ENCODE measurements at places on chromosomes 16 and 17. TPM values are rescaled to one million over a fixed set of nuclear protein-coding genes. Genes with fewer than 3 reads are reported as not detected.

The RRAD gene
- polyA plus RNA-seq, result 4.0 TPM

DNA sequence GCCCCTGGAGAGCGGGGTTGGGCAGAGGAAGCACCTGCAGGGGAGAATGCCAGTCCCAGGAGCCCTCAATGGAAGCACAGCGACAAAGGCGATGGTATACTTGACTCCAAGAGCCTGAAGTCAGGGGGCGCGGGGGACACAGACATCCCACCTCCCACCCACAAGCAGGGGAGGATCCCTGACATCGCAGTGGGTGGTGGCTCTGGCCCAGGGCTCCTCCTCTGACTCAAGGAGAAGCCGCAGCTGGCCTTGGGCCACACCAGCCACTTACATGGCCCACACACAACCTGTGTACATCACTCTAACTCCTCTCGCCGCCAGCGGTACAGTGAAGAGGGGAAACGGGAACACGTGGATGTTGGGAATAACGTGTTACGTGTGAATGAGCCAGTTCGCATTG, 44.3 kb downstream of the FZD2 start:
- no peak for DNase-seq

The SLC52A1 gene
- polyA plus RNA-seq, result 0.15 TPM

DNA sequence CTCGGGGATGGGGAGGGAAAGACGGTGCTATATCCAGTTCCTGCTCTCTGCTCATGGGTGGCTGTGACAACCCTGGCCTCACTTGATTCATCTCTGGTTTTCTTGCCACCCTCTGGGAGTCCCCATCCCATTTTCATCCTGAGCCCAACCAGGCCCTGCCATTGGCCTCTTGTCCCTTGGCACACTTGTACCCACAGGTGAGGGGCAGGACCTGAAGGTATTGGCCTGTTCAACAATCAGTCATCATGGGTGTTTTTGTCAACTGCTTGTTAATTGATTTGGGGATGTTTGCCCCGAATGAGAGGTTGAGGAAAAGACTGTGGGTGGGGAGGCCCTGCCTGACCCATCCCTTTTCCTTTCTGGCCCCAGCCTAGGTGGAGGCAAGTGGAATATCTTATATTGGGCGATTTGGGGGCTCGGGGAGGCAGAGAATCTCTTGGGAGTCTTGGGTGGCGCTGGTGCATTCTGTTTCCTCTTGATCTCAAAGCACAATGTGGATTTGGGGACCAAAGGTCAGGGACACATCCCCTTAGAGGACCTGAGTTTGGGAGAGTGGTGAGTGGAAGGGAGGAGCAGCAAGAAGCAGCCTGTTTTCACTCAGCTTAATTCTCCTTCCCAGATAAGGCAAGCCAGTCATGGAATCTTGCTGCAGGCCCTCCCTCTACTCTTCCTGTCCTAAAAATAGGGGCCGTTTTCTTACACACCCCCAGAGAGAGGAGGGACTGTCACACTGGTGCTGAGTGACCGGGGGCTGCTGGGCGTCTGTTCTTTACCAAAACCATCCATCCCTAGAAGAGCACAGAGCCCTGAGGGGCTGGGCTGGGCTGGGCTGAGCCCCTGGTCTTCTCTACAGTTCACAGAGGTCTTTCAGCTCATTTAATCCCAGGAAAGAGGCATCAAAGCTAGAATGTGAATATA, 4.8 kb upstream of the LASP1NB start:
- no peak for DNase-seq

The FAM20A gene
- polyA plus RNA-seq, result 7.5 TPM

The PRSS27 gene
- 1.1 TPM for polyA plus RNA-seq

GRCh38 chr17:74276051-74276476, 2.0 kb downstream of the DNAI2 start:
- peak; percentile 93 for DNase-seq

- no peak for DNase-seq
These were observed 24.1 kb upstream of the ABR start for GRCh38 chr17:1203967-1204291.

GRCh38 chr17:3032258-3033247, 30.9 kb downstream of the OR1D5 start:
- DNase-seq, result no peak

The TAC4 gene
- 0.69 TPM for polyA plus RNA-seq

DNA sequence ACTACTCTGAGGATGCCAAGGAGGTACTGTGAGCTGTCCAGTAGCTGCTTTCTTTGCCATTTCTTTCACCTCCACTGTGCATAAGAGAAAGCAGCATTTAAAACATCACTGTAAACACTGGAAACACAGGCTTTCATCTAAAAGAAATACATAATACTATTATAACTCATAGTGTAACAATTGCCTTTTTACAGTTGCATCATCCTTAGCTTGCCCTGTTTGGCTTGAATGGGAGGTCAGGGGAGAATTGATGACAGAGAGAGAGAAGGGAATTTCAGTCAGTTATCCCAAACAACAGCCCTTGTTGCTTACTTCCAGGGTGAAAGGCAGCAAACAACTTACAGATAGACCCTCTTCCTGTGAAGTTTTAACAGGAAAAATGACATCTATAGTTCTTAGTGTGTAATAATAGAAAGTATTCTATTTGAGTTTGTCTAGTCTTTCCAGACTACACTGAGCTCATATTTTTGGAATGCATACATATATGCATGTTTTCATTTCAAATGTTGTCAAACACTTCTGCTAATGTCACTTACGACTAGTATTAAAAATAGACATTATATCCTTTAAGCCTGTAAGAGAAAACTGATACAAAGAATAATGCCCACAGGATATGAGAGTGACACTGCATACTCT, 71.7 kb upstream of the MTMR4 start:
- no peak for DNase-seq

DNA sequence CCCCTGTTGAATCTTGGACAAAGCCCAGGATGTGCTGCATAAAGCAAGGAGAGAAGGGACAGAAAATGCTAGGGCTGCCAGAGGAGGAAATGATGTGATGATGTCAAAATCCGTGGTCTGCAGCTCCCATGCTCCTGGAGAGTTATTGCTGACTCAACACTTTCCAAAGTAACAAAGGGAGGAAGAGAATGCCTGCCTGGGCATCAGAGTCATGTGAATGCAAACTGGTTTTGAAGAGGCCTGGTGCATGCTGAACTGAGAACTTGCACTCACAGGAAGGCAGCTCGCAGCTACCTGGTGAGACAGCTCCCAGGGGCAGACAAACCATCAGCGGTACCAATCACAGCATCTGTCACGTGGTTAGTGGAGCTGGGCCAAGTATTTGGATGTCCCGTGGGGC, 2.8 kb downstream of the MARVELD3 start:
- peak; percentile 35 for DNase-seq

The DOK4 gene
- 8.3 TPM for polyA plus RNA-seq

The KRT16 gene
- not detected for polyA plus RNA-seq

GRCh38 chr17:1455291-1455796, 688 bp downstream of the CRK start:
- peak; percentile 74 for DNase-seq

- no peak for DNase-seq
These were observed 224.8 kb upstream of the TNRC6C start for GRCh38 chr17:77733576-77734296.

The WNT3 gene
- 3.0 TPM for polyA plus RNA-seq

The CLEC18A gene
- 0.56 TPM for polyA plus RNA-seq

- DNase-seq, result no peak
These were observed 153.6 kb downstream of the C16orf95 start for GRCh38 chr16:87163637-87164036.

DNA sequence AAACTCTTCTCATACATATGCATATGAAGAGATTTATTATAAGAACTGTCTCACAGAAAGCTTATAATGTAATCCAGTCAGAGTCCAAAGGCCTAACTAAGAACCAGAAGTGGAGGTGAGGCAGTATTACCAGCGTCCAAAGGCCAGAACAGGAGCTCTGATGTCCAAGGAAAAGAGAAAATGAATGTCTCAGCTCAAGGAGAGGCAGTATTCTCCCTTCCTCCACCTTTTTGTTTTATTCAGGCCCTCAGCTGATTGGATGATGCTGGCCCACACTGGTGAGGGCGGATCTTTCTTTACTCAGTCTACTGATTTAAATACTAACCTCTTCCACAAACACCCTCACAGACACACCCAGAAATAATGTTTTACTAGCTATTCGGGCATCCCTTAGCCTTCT, 43.4 kb downstream of the FBXL20 start:
- DNase-seq, result no peak

GRCh38 chr17:3896108-3896967, 3.5 kb upstream of the CAMKK1 start:
- DNase-seq, result peak; percentile 55

The TMEM88 gene
- polyA plus RNA-seq, result 17.7 TPM

The FADS6 gene
- polyA plus RNA-seq, result not detected

GRCh38 chr17:41396996-41397660, at the start of gene KRT31:
Gene KRT31, minus strand, starts transcription at chr17:41397608. Its CDS starts 69 bp downstream, at chr17:41397539.
- DNase-seq, result no peak

The C1QL1 gene
- polyA plus RNA-seq, result 2.8 TPM

DNA sequence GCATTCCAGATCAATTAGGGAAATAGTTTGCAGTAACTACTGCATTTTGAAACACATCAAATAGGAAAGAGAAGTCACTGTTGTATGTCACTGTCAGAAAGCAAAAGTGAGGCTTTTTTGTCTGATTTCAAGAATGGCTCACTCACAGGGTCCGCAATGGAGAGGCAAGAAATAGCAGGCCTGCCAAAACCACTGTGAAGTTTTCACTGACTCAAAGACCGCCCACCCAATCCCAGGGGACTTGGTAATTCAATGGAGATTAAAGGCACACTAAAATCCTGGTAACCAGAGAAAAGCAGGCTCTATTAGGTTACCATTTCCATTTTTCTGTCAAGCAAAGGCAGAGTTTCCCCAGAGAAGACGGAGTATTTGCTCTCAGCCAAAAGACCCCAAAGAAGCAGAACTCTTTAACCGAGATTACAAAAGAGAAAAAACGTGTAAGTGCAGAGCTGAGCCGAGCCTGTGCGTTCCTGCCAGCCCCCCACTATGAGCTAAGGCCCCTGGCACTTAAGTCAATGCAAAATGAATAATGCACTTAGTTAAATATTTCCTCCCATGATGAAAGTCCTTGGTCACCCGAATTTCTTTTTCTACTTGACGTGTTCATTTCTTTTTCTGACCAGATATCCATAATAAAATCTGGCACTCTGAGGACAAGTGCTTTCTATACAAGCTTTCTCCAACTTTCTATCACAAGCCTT, 57.0 kb downstream of the FOXL1 start:
- DNase-seq, result peak; percentile 28

The PLD6 gene
- polyA plus RNA-seq, result 3.4 TPM

- no peak for DNase-seq
These were observed 115.9 kb downstream of the SEC14L1 start for GRCh38 chr17:77256710-77257109.

The IGF2BP1 gene
- 10.0 TPM for polyA plus RNA-seq

- no peak for DNase-seq
These were observed 12.4 kb upstream of the SUPT4H1 start for GRCh38 chr17:58364270-58364942.

GRCh38 chr17:8740486-8740885, 4.2 kb downstream of the CCDC42 start:
- DNase-seq, result no peak

The OR2C1 gene
- polyA plus RNA-seq, result 0.24 TPM

DNA sequence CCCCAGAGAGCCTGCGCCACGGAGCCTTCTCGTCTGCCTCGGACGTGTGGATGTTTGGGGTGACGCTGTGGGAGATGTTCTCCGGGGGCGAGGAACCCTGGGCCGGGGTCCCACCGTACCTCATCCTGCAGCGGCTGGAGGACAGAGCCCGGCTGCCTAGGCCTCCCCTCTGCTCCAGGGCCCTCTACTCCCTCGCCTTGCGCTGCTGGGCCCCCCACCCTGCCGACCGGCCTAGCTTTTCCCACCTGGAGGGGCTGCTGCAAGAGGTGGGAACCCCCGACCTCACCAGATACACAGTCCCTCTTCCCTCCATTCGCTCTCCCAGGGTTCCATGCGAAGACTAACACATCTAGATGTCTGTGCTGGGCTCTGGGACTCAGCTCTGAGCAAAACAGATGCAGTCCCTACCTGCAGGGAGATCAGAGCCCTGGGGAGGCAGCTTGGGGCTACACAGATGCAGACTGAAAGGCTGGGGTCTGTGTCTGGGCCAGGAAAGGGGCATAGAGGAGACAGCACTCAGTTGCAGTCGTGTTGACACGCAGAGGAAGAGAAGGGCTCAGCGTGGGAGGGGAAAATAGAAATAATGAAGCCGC, 3.7 kb downstream of the TNK1 start:
- DNase-seq, result no peak

- peak; percentile 32 for DNase-seq
These were observed 30.2 kb downstream of the TPSG1 start for GRCh38 chr16:1194665-1195392.

DNA sequence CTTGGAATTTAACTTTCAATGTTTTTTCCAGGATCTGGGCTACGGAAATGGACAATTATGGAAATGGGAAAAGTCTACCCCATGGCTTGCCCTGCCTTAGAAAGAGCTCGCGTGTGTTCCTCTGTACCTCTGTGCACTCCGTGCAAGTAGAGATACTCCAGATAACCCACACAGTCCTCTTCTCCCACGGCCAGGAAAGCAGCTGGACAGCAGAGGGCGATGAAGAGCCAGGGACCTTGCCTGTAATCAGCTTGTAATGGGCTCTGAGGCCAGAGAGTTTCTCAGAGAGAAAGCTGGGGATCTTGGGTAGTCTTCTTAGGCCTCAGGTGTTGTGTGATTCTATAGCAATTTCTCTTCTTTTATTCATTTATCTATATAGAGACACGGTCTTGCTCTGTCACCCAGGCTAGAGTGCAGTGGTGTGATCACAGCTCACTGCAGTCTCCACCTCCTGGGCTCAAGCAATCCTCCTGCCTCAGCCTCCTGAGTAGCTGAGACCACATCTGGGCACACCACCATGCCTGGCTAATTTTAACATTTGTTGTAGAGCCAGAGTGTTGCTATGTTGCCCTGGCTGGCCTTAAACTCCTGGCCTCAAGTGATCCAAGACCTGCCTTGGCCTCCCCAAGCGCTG, 2.4 kb upstream of the SOCS7 start:
- peak; percentile 88 for DNase-seq

DNA sequence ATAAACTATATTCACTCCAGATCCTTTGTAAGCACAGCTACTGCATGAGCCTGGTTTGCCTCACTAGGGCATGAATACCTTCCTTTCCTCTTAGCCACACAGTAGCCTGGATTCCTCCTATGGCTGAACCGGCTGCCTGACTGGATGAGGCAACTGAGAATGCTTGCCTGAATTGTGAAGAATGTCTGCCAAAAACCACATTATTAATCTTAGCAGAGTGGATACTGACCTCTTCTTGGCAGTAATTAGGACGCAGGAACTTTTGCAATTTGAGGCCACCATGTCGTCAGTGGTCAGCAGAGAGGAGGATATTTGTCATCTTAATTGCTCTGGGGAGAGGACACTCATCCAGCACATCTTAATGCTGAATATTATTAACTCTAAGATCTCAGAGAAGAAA, 651.8 kb upstream of the GOT2 start:
- peak; percentile 38 for DNase-seq

- DNase-seq, result no peak
These were observed 80.8 kb upstream of the DNAJA2 start for GRCh38 chr16:47054306-47054705.

DNA sequence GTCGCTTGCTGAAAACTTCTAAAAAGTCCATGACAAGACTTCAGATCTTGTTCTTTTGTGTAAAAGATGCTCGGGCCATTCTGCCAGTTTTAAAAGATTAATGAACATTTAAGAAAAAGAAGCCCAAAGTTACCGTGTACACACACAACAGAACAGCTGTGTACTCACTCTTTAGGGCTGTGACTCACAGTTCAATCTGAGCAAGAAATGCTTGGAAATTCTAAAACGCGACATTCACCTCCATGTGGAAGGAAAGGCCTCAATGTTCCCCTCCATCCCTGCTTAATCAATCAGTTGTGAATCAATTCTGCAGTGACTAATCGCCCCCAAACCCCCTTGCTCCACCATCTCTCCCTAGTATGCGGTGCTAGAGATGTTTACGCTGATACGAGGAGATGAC, 609.9 kb upstream of the SALL1 start:
- DNase-seq, result no peak

The TEKT5 gene
- 0.41 TPM for polyA plus RNA-seq

- DNase-seq, result no peak
These were observed 300.6 kb downstream of the SOX9 start for GRCh38 chr17:72421128-72422092.
